Activated naive CD4-positive, alpha-beta T cell (primary cell): ENCODE measurements at places on chromosomes 11 and 22.

GRCh38 chr22:36589856-36590255 is 60.9 kb upstream of the EIF3D start:
- DNase-seq, result no peak

- no peak for DNase-seq
Observed at GRCh38 chr11:35165030-35165422, 26.1 kb downstream of the CD44 start.

- no peak for DNase-seq
Observed at GRCh38 chr22:46242076-46242475, 8.0 kb downstream of the CDPF1 start.

DNA sequence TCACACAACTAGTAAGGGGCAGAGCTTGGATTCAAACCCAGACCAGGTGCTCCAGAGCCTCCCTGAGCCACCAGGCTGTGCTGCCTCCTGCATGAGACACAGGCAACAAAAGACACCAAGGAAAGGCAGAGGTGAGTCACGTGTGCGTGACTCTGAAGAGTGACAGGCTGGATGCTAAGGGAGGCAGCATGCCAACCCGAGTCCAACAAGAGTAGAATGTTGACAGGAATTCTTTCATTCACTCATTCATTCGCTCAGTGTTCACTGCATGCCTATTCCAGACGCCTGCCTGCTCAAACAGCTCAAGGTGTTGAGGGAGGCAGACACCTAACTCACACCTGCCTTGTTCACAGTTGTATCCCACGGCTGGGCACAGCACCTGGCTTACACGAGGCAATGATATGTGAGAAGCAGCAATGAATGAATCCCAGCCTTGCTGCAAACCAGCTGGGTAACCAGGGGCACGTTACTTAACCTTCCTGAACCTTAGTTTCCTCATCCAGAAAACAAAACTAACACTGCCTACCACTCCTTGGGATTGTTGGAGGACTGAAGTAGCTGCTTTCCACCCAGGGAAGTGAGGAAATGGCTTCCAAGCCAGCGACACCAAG is 73.8 kb upstream of the ARFGAP3 start:
- DNase-seq, result no peak

DNA sequence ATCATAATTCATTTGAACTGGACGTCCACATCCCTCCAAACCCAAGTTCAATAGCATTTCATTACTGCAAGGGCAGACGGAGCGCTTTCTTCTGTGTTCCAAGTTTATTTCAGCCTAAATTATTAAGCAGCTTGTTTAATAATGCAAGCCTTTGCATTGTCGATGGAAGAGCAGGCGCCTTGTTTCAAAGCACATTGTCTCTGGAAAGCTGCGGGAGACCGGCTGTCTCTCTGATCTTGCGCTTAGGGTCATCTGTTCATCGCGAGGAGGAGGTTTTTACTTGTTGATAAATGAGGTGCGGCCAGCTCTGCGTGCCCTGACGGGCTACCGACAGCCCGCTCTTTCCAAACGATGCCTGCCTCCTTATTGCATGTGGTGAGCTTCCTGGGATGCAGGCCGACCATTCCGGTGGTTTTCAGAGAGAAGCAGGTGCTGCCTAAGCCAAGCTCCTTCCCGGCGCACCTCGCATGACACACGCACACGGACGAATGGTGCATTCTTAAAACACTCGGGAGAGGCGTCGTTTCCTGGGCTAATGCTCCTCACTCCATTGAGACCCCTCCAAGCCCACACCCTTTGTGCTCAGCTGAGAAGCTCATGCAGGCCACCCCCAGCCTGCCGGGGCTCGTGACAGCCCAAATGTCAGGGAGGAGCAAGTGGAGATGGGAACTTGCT is 456.9 kb downstream of the BRD1 start:
- no peak for DNase-seq

- DNase-seq, result no peak
Observed at GRCh38 chr11:62719302-62719978, 7.8 kb downstream of the HNRNPUL2 start.
